Stimulated activated CD8-positive, alpha-beta memory T cell treated with anti-CD3 and anti-CD28 coated beads, Interleukin-4, amount 100 ng/mL, for 4 hours (primary cell): ENCODE measurements at places on chromosomes 6 and 20.

DNA sequence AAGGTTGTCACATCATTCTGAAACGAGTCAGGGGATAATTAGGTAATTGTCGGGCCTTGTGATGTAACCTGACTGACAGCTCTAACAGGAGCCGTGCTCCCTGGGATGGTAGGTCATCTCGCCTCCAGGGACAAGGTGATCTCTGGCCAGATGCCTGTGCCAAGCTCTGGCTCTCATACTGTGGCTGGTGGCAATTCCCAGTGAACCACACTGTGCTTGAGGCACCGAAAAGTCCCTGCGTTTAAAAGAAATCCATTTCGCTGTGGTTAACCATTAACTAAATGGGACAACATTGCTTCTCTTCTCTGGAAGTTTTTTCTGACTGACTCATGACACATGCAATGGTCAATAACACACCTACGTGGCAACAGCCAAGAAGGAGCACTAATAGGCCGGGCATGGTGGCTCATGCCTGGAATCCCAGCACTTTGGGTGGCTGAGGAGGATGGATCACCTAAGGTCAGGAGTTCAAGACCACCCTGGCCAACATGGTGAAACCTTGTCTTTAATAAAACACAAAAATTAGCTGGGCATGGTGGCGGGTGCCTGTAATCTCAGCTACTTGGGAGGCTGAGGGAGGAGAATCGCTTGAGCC lies 669.2 kb downstream of the PRKN start:
- DNase-seq, result no peak

- no peak for DNase-seq
Observed at GRCh38 chr6:21616005-21616404, 22.5 kb downstream of the SOX4 start.

- DNase-seq, result no peak
Observed at GRCh38 chr6:139338795-139339194, 35.7 kb downstream of the CITED2 start.

GRCh38 chr20:53557130-53557529 lies 36.5 kb downstream of the ZNF217 start:
- DNase-seq, result no peak

DNA sequence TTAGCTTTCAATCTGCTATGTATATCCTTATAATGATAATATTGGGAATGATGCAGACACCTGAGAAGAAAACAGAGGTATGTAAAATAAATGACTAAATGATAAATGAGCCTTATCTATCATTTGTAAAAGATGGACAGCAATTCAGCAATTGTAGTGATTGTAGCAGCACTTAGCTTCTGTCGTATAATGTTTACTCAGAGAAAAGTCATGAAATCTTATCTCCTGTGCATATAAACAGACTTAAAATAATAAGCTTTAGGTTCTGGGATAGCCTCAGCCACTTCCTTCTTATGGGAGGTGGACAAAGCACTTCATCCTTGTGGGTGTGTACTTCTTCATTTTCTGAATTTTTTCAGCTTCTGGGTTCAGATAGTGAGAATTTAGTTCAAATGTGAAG lies 324.8 kb upstream of the MAP3K7 start:
- DNase-seq, result no peak

DNA sequence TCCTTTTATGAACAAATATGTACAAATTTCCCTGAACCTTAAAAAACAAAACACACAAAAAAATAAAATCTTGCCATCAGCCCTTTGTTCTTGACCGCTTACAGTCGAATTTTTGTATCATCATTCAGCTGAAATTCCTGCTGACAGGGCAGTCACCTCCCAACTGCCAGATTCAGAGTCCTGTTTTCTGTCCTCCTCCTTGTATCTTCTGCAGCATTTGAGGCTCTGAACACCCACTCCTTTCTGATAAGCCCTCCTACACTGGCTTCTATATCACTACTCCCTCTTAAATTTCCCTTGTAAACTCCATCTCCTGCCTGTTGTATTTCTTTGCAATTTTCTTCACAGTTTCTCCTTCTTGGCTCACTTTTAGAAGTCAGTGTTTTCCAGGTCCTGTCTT lies 77.8 kb upstream of the CCN6 start:
- no peak for DNase-seq

GRCh38 chr20:59871096-59871495 lies 62.3 kb downstream of the SYCP2 start:
- DNase-seq, result no peak

DNA sequence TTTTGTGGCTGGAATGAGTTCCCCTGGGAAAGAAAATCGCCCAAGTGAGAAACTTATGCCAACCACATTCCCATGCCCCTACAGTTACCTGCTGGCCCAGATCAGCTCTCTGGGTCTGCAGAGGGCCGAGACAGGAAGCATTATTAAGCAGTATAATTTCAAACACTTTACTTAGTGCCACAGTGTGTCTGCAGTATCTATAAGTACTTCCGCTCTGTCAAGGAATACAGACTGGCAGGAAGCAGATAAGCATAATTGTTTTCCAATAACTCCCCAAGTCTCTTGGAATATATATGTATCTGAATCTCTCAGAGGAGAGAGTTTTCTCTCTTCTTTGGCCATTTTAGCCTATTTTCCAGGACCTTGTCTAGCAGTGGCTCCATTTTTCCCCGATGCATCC lies 24.9 kb downstream of the SAYSD1 start:
- no peak for DNase-seq

DNA sequence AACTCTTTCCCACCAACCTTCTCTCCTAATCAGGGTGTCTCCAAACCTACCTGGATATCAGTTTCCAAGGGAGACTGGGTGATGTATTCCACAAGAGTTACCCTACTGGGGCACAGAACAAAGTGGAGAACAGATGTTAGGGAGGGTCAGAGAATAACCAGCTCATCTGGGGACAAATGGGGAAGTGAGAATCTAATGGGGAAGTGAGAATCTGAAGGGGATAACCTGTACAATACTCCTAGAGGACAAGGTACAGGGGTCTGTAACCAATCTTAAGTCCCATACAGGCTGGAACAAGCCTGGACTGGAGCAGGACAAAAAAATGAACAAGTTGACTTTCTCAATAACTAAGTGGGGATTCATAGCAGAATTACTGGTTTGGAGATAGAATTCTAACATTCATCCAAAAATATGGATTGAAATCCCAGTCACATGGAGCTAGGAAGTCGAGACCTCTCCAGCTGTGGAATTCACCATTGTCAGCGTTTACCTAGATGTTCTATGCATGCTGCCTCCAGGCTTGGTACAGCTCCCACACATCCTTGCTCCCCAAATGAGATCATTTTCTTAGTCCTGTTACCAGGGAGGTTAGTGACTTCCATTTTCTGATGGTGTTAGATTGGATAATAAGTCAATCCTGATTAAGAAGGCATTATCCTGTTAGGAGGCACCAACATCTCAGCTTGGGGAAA lies 214.8 kb upstream of the MOCS1 start:
- no peak for DNase-seq

DNA sequence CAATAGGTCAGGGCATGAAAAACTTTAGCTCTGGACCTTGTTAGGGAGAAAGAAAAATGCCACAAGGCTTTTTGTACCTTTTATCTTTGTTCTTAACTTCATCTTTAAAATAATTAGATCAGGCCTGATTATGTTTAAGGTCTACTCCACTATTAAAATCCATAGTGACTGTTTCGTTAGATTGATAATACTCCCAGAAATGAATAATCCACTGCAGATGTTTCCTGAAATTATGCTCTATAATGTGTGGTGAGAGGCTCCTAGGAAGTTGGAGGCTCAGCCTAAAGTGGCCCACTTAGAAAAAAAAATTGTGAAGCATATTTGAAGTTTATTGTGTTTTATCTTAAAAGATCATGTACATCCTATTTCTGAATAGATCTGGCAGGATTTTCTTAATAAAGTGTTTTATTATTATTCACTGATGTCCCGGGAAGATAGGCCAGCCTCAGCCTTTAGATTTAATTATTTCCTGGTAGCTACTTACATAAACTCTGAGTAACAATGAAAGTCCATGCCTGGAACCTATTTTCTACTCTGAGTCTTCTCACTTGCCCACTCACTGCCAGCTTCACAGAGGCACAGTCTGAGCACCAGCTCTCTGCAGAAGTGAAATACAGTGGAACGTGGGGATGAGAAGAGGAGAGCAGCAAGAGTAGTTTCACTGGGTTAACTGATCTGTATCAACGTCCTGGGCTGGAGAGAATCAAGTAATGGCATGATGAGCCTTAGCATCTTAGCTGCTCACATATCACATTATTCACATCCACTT lies 126.8 kb upstream of the TMEM170B start:
- no peak for DNase-seq

DNA sequence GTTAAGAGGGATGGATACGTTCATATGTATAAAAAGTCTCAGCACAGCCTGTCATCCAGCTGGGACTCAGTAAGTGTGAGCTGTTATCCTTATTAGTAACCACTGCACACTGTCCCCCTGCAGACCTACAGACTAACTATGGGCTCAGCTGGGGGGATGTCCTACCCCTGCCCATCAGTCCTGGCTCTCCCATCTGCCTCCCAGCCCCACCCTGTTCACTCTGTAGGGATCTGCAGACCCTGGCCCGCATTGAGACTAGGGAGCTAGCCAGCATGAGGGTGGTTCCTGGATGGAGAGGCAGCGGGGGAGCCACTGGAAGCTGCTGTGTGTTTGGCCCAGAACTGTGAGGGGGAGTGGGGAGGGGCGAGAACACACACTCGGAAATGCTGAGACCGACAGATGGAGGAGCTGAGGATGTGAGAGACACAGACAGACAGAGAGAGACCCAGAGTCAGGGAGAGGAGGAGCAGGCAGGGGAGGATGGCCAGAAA lies 17.1 kb downstream of the XKR7 start:
- no peak for DNase-seq

- DNase-seq, result no peak
Observed at GRCh38 chr6:2179241-2179640, 66.2 kb downstream of the GMDS start.

DNA sequence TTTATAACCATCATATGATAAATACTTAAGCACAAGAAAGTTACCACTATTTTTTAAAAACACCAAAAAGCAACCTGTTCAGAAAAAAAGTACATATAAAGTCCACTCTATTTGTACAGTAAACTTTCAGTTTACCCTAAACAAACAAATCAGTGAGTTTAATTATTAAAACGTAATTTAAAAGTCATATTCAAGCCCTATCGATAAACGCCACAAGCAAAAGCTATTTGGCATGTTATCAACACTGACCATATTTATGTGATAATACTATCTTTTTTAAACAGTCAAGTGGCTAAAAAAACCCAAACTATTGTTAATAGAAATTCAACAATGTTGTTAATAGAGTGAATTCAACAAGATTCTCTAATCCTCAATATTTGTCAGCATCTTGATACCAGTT lies 1.9 kb downstream of the KATNA1 start:
- no peak for DNase-seq

DNA sequence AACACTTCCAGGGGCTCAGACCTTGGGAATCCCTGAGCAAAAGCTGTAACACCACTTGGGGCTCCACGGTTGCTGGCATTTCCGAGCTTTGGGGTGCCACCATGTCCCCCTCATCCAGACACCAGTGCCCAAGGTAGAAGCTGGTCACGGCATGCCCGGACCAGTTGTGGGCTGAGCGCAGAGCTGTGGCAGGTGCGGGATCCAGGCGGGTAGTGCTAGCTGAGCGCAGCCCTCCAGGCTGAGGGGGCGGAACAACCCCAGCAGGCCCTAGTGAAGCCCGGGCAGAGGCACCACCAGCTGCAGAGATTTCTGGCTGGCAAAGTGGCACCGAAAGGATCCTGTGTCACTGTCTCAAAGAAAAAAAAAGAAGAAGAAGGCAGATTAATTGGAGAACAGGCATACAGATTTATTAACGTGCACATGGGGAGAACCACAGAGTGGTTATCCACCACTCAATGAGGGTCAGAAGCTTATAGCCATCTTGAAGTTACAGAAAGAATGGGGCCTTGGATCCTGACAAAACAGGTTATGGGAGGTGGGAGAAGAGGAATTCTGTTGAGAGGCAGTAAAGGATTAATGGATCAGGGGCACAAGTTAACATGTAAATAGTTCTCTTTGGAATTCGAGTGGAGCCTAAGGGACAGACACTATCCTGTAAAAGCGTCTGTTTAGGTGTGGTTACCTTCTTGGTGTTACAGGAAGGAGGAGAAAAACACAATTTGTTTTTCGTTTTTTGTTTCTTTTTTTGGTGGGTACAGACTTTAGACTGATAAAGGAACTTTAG lies 107.5 kb downstream of the CD24 start:
- DNase-seq, result no peak

DNA sequence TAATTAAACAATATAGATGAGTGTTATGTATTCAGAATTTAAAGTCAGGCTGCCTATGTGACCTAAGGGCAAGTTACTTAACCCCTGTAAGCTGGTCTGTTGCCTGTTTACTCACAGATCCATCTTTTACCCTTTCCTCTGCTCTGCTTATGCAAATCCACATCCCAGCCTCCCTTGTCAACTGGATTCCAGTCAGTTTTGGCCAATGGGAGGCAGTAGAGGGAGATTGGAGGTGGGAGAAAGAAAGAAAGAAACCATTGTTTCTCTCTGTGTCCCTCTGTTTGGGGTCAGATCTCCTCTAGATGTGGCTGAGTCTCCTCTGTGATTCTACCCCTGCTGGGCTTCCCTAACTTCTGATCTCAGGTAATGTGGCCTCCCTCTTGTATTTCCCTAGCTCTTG lies 266.8 kb upstream of the PLN start:
- DNase-seq, result no peak

- DNase-seq, result no peak
Observed at GRCh38 chr6:2990248-2990931, 9.3 kb upstream of the NQO2 start.

- no peak for DNase-seq
Observed at GRCh38 chr6:147858421-147858820, 349.9 kb downstream of the SAMD5 start.

DNA sequence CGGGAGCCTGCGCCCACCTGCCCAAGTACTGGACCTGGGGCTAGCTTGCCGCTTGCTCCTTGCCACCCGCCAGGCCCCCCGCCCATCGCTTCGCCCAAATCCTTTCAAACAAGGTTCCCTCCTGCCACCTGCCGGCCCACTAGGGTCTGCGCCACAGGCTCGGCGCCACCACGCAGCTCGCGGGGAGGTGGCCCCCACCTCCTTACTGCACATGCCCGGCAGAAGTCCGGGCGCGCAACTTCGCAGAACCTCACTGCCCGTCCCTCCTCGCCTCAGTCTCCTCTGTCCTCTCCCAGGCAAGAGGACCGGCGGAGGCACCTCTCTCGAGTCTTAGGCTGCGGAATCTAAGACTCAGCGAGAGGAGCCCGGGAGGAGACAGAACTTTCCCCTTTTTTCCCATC lies 11.2 kb downstream of the GNAS-AS1 start:
- DNase-seq, result peak; percentile 18

GRCh38 chr20:40154514-40154913 lies 534.5 kb downstream of the MAFB start:
- DNase-seq, result no peak

DNA sequence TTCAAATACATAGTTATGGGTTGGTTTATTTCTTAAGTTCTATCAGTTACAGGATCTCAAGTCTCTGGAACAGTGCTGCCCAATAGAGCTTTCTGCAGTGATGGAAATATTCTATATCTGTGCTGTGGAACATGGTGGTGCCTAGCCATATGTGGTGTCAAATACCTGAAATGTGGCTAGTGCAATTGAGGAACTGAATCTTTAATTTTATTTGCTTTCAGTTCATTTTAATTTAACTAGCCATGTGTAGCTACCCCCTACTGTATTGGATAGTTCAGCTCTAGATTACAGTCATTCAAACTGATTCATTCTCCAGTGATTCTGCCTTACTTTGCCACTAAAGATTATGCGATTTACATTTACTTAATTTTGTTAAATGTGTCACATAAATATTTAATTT lies 503.2 kb downstream of the CDKAL1 start:
- DNase-seq, result no peak
